ENCODE measurements at places on chromosomes 16 and 17. TPM values are rescaled to one million over a fixed set of nuclear protein-coding genes. Genes with fewer than 3 reads are reported as not detected.

DNA sequence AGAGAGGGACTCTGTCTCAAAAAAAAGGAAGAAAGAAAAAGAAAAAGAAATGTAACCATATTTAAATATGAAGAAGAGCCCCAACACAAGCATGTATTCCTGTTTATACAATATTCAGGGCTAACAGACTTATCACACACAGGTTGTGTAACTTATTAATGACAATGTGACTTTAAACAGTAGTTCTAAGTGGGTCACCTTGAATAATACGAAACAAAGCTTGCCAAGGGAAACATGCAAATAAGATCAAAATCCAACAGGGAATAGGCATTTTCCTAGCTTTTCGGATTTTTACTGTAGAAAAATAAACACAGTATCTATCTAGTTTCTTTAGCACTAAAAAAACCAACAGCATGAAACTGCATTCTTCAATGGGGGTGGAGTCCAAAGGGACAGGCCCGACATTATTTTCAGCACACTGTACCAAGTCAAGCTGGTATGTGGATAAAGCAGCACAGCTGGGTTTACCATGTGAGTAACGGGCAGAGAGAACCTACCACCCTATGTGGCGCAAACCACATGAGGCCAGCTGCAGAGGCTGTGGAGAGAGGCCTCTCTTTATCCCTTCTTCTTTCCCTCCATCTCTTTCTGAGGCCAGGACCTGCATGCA is 45.3 kb downstream of the TOM1L2 start:
- DNase-seq, result no peak
- no peak overlapping the region for H3K4me3 ChIP-seq
- H3K27me3 ChIP-seq, result no peaks in the 10 kb centered on the region
- H3K36me3 ChIP-seq, result no peaks in the 10 kb centered on the region
- peaks cover 17% of the 10 kb centered on the region for H3K4me1 ChIP-seq

DNA sequence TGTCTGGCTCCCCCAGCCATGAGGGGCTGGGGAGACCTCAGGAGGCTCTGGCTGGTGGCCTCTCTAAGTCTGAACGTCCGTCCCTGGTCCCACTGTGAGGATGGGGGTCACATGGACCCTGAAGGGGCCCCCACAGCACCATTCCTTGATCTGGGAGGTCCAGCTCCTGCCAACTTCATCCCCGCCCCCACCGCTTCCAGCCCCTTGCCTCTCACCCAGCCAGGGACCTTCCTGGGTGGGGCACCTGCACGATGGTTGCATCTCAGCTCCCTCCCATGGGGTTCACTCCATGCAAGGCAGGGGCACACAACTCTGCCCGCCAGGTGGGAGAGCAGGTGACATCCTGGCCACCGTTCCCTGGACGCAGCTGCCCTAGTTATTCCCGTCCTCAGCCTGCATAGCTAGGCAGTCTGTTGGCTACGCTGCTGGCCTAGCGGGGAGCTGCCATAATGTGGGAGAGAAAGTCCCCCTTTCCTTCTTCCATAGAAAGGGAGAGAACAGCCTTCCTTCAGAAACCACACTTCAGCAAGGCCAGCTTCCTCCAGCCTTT is 217.9 kb upstream of the RPL38 start:
- DNase-seq, result no peak
- no peak overlapping the region for H3K4me3 ChIP-seq
- no peaks in the 10 kb centered on the region for H3K27me3 ChIP-seq
- H3K36me3 ChIP-seq, result no peaks in the 10 kb centered on the region

The CCDC200 gene
- not detected for total RNA-seq

The GINS3 gene
- 5.1 TPM for total RNA-seq

DNA sequence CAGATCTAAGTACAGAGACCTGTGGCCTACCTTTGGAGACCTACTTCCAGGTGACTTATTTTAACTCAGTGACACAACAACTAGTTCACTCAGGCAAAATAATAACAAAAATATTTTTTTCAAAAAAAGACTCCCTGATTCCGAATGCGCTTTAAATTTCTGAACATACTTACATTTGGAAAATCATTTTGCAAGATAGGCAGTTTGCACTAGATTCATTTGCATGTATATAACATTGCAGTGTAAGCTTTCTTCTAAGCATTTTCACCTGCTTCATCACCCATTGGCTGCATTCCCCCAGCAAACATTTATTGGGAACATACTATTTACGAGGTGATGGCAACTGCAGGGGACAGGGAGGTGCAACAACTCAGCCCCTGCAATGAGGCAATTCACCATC is 166.8 kb downstream of the GRIN2A start:
- DNase-seq, result no peak
- H3K27ac ChIP-seq, result no peak overlapping the region
- H3K4me3 ChIP-seq, result no peak overlapping the region
- H3K36me3 ChIP-seq, result no peaks in the 10 kb centered on the region
- H3K4me1 ChIP-seq, result no peaks in the 10 kb centered on the region

The PRPF8 gene
- 277 TPM for total RNA-seq

- H3K4me3 ChIP-seq, result no peak overlapping the region
- H3K36me3 ChIP-seq, result no peaks in the 10 kb centered on the region
- no peak overlapping the region for H3K27ac ChIP-seq
- DNase-seq, result peak; percentile 91
Measured at GRCh38 chr16:52861614-52862022, 191.1 kb downstream of the CHD9NB start.

- DNase-seq, result no peak
- no peaks in the 10 kb centered on the region for H3K36me3 ChIP-seq
- H3K27me3 ChIP-seq, result peaks cover 6% of the 10 kb centered on the region
- no peak overlapping the region for H3K4me3 ChIP-seq
- H3K4me1 ChIP-seq, result peaks cover 3% of the 10 kb centered on the region
- H3K27ac ChIP-seq, result no peak overlapping the region
Measured at GRCh38 chr16:85839681-85840240, 40.3 kb downstream of the COX4I1 start.

- H3K27me3 ChIP-seq, result no peaks in the 10 kb centered on the region
- H3K36me3 ChIP-seq, result no peaks in the 10 kb centered on the region
- no peak for DNase-seq
- no peak overlapping the region for H3K4me3 ChIP-seq
Measured at GRCh38 chr17:76179496-76180467, 38.7 kb upstream of the FOXJ1 start.
